Activated naive CD8-positive, alpha-beta T cell treated with anti-CD3 and anti-CD28 coated beads, Interleukin-2, amount 10 ng/mL, durations not matched to agents 7 days and 5 days (primary cell): ENCODE measurements at places on chromosomes 6 and 20. TPM values are rescaled to one million over a fixed set of nuclear protein-coding genes. Genes with fewer than 3 reads are reported as not detected.

The ESR1 gene
- total RNA-seq: 1.7 TPM

The TTI1 gene
- total RNA-seq: 28.2 TPM

- DNase-seq: no peak
These were observed 37.0 kb upstream of the KCNG1 start for GRCh38 chr20:51059862-51060261.

The BYSL gene
- total RNA-seq: 23.1 TPM

DNA sequence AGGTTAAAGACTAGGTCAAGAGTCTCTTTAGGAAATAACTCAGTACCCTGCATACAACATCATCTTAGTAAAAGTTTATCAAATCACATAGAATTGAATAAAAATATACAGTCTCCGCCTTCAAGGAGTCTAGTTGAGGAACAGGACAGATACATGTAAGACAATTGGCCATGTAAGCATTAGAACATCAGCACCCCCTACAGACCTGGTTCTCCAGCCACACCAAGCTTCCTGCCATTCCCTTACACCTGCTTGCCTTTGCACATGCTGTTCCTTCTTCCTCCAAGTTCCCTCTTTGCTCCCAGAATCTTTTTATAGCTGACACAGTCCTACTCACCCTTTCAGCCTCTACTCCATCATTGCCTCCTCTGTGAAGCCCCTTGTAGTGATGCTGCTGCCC, 187.8 kb upstream of the LRFN2 start:
- no peak for DNase-seq

DNA sequence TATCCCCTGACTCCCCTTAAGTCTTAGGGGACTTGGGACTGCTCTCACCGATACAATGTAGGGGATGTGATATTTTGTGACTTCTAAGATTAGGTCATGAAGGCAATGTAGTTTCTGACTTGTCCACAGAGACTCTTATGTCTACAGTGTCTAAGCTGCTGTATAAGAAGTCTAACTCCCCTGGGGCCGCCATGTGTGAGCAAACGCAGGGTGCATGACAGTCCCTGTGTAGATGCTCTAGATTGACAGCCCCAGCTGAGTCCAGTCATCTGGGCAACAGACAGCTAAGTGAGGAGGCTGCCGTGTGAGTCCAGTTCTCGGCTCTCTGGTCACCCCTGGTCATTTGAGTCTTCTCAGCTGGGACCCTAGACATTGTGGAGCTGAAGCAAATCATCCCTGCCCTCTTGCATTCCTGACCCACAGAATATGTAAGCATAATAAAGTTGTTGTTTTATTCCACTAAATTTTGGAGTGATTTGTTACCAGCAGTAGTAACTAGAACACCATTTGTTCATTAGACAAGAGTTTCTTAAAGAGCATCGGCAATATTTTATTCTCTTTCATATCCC, 743.3 kb upstream of the CHD6 start:
- DNase-seq: no peak

The SCGN gene
- not detected for total RNA-seq
